ENCODE measurements at places on chromosomes 3 and 15.

- no peak for DNase-seq
Observed at GRCh38 chr15:74808078-74808839, 4.4 kb upstream of the LMAN1L start.

- no peak for DNase-seq
Observed at GRCh38 chr3:38124324-38125122, 12.4 kb downstream of the ACAA1 start.

DNA sequence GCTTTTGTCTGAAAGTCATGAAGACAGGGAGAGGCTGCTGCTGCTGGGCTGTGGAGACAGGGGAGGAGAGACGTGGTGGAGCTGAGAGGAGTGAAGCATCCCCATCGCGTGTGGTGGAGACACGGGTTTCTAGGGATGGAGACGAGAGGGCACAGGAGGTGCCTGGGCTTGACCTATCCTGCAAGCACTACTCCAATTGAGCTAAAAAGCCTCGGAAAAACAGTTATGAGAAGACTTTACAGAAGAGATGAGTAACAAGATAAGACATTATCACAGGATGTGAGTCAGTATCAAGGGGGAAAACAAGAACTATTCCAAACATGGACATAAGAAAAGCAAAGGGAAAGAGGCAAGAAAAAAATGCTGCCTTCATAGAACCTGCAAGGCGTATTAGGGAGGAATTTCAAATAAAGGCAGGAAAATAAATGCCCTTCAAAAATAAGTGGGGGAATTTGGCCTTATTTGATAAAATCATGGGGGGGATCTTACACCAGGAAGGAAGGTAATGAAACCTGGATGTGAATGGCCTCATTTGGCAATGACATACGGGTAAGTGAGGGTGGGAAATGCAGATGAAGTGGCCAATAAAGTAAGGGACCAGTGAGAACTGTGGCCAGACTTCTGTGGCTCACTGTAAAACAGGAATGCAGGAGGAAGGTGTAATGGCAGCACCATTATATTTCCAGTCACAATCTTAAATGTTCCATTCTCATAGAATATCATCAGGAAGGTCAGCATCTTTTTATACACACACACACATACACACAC is 97.9 kb downstream of the PLD1 start:
- no peak for DNase-seq

GRCh38 chr15:53831907-53832770 is 72.7 kb upstream of the WDR72 start:
- DNase-seq: no peak

GRCh38 chr3:28699283-28699682 is 350.7 kb upstream of the AZI2 start:
- no peak for DNase-seq

GRCh38 chr3:183537295-183537730 is 18.2 kb downstream of the KLHL6 start:
- DNase-seq: peak; percentile 97

GRCh38 chr3:3628676-3629328 is 170.4 kb upstream of the LRRN1 start:
- no peak for DNase-seq

- DNase-seq: no peak
Observed at GRCh38 chr3:177813322-177813721, 616.0 kb upstream of the TBL1XR1 start.

DNA sequence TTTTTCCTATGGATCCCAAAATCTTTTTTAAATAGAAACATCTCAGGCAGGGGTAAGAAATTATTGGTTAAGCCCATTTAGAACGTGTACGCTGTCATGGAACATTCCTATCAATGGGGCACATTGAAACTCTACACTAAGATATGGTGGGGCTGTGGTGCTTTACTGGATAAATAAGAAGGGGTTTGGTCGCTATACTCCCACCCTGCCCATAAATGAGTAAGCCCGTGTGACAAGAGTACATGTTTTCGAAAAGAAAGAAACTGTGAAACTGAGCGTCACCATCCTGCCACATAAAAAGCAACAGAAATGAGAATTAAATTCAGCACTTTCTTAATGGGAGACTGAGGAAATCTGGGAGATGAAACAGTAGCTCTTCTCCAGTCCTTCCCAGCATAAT is 929.7 kb upstream of the CFAP20DC start:
- DNase-seq: no peak

DNA sequence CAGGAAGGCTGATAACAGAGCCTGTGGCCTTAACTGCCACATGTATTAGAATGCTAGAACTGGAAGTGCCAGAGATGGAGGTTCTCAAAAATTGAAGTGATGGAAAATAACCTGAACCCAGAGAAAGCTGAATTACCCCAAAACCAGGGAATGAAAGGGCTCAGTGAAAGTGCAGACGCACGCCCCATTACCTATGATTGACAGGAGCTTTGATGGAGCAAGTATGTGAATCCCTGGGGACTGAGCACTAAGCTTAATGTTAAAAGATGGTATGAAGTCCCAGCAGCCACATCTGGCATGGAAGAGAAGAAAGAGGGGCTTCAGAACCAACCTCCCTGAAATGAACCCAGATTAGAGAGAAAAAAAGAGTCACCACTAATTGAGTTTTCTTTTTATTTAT is 118.4 kb upstream of the FHIT start:
- DNase-seq: no peak

DNA sequence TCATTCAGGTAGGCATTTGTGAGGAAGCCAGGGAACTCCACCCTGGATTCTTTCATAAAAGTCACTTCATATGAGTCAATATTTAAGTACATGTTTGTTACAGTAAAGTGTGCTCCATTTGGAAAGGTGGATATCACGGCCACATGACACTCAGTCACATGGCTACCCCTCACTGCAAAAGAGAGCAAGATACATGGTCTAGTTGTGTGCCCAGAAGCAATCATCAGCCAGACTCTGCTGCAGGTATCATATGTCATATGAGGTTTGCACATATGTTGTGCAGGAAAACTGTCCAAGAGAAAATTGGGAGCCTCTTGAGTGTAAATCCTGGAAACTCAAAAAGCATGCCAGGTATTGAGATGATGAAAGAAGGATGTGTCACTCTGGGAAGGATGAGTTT is 55.0 kb upstream of the NMNAT3 start:
- no peak for DNase-seq

GRCh38 chr3:126546549-126547239 is 12.0 kb downstream of the C3orf22 start:
- no peak for DNase-seq

DNA sequence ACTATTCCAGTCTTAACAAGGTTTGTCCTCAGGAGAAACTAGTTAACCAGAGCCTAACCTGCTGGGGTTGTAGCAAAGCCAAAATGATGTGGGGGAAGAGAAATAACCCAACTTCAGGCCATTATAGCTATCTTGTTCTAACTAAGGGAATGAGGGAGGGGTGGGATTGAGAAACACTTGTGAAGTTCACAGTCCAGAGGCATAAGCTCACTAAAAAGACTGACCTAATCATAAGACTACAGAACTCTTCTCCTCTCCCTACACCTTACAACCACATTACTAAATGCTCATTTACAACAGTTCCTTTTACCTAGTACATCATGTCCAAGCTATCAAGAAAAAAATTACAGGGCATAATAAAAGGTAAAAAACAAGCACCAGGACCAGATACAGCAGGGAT is 52.8 kb downstream of the UBE3A start:
- DNase-seq: no peak

GRCh38 chr15:77904901-77905300 is 172.6 kb downstream of the TBC1D2B start:
- DNase-seq: no peak

DNA sequence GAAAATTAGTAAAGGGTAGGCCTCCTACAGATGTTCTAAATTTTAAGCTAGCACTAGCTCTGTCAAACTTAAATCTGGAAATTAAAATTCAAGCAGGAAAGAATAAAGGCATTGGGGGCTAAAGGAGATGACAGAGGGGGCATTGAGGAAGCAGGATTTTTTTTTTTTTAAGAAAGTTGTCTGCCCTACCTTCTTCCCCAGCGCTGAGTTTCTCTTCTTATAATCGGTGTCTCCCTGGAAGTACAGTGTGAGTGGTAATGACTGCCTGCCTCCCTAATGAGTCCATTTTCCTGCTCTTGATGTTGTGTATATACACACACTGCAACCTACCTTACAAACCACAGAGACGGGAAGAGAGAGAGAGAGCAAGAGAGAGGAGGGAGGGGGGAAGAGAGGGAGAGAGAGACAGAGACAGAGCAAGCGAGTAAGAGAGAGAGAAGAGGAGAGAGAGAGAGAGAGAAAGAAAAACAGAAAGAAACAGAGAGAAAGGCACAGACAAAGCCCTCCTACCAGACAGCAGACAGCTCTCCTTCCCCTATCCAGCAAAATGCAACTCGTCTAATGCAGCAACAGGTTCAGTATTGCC is 47.0 kb downstream of the ZBTB20 start:
- no peak for DNase-seq

DNA sequence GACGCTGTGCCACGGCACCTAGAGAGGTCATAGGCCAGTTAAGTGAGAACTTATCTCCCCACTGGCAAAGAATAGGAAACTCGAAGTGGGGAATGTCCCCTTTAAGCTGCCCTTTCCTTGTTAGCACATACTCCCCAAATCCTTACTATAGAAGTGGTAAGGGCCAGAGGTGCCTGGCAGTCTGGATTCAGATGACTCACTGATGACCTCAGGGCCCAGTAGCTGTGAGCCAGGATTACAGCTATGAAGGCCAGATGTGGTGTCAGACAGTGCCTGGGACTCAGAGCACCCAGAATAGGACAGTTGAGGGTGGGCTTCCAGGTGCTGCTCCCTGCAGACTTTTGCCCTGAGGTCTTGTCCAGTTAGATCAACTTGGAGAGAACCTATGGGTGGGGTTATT is 37.7 kb downstream of the PDIA5 start:
- DNase-seq: peak; percentile 22

DNA sequence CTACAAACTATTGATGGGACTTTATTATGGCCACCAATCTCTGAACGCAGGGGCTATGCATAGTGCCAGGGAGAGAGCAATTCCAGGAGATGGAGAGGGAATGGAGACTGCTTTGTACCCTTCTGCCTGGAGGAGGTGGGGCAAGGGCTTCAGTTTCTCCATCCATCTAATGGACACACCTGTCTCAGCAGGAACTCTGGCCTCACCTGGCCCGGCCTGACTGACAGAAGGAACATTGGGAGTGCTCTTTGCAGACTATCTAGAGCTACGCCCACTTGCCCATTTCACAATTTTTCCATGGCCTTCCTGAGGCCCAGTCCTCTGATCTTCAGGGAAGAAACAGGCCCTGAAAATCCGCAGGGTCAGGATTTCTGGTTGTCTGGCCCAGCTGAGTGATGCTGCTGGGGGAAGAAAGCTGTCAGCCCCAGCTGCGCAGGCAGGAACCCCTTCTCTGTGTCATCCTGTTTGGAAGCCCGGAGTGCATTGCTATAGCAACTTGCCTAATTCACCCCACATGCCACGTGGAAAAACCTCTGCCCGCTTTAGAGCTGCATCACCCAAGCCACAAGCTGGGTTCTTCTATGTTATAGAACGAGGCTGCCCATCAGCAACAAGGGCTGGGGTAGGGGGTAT is 6.4 kb downstream of the ITGA11 start:
- no peak for DNase-seq

DNA sequence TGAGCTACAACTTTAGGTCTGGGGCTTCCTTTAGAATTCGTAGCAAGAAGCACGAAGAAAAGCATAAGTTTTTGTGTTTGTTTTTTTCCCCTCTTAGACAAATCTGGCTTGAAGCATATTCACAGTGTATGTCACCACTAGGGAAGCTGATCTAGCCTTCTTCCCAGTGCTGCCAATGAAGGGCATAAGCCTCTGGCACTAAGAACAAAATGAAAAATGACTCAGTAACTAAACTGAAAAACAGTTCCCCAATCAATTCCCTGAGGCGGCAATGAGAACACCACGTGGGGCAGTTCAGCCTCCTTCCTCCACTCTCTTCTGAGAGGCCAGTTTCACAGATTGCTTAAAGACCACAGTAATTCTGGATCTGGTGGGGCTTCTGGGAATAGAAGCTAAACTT is 338.1 kb downstream of the GAP43 start:
- no peak for DNase-seq

- no peak for DNase-seq
Observed at GRCh38 chr3:45414823-45415222, 26.4 kb downstream of the LARS2 start.

DNA sequence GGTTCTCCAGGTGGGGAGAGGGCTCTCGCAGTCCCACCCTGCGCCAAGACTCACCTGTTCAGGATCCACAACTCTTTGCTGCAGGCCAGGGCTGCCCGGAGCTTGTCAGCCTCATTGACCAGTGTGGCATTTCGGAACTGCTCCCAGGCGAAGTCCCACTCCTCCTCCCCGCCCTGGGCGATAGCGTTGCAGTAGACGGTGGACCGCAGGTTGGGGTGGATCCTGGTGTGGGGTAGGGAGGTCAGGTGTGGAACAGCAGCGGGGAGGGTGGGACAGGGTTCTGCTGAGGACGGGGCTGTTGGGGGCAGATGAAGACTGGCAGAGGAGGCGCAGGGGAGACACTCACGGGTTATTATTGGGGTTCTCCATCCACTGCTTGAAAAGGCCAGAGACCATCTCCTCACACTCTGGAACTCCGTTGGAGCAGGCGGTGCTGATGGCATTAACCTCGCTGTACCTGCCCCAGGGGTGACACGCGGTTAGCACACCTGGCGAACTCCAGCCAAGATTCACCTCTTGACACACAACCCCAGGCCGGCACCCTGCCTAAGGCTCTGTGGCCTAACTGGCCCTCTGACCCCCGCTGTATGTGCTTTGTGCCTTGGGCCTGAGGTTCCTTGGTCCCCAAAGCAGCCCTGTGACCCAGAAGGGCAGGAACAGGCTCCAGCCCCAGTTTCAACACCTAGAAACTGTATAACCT is 16.1 kb downstream of the MESP2 start:
- no peak for DNase-seq

DNA sequence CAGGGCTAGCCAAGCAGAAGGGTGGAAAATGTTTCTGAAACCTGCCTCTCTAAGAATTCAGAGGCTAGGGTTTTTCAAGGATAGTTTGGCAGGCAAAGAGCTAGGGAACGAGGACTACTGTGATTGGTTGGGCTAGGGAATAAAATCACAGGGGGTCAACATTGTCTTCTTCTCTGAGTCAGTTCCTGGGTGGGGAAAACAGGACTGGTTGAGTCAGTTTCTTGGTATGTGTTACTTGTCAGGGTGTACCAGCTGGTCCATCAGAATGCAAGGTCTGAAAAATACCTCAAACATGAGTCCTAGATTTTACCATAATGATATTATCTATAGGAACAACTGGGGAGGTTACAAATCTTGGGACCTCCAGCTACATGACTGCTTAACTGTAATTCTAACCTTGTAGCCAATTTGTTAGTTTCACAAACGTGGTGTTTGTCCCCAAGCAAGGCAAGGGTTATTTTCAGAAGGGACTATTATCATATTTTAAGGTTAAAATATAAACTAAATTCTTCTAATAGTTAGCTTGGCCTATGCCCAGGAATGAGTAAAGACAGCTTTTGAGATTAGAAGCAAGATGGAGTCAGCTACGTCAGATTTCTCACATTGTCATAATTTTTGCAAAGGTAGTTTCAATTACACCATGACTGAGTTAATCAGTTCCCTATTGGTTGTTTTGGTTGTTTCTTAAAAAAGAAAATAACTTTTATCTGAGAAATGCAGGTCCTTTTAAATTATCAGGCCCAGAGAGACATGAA is 231.5 kb downstream of the ALCAM start:
- DNase-seq: no peak
